ENCODE measurements at places on chromosomes 11 and 22.

DNA sequence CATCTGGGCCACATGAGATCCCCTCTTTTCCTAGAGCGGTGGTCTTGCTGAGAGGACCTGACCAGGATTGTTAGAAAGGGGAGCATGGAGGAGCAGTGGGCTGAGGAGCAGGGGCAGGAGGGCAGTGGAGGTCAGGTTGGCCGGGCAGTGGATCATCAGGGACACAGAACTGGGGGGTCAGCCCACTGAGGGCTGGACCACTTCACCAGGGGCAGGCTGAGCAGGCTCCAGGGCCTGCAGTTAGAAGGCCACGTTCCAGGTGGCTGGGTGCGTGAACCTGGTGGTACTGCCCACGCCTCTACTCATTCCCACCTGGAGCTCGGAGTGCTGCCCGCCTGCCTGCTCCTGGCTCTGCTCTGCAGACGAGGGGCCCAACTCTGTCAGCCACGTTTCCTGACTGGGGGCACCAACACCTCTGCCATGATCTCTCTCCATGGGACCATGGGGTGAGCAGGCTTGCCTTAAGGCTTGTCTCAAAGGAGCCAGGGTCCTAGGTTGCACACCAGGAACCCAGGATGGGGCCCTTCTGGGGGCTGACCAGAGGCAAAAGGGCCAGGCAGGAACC lies 9.7 kb downstream of the MRGPRF start:
- no peak for DNase-seq
- no peaks in the 10 kb centered on the region for H3K36me3 ChIP-seq
- H3K27me3 ChIP-seq: no peaks in the 10 kb centered on the region
- no peak overlapping the region for H3K4me3 ChIP-seq
- no peak overlapping the region for H3K27ac ChIP-seq

DNA sequence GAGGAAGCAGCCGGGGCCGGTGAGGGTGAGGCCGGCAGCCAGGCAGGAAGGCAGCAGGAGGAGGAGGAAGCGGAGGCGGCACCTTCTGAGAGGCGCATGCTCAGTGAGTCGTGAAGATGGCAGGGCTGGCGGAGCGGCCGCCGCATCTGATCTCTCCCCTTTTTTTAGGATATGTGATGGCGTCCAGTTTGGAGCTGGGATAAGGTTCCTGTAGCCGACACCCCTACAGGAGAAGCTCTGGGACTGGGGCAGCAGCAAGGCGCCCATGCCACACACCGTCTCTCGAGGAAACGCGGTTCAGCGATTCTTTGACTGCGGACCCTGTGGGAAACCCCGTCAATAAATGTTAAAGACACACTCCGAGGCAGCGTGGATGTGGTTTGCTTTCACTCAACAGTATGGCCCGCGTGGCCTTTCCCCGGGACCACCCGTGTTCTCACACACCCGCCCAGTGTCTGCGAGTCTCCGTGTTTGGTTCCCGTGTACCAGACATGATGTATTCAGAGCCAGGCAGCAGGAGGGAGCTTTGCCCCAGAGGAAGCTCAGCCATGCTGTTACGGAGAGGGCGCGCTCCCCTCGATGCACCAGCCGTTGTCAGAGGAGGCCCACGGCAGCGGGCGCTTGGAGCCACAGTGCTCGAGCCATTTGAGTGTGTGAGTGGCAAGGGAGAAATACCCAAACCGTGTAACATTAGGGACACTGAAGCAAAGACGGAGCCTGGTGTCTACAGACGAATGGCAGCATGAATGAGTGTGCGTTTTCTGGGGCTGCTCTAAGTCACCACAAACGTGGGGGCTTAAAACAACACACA lies 27.7 kb upstream of the PARVB start:
- H3K27me3 ChIP-seq: no peaks in the 10 kb centered on the region
- peak overlapping the region; percentile 65 for H3K27ac ChIP-seq
- peaks cover 17% of the 10 kb centered on the region for H3K4me1 ChIP-seq

- H3K4me1 ChIP-seq: no peaks in the 10 kb centered on the region
- H3K36me3 ChIP-seq: no peaks in the 10 kb centered on the region
- H3K27me3 ChIP-seq: no peaks in the 10 kb centered on the region
- H3K27ac ChIP-seq: no peak overlapping the region
- no peak for DNase-seq
Observed at GRCh38 chr11:15199693-15200092, 85.0 kb downstream of the INSC start.

- H3K36me3 ChIP-seq: no peaks in the 10 kb centered on the region
- peak overlapping the region; percentile 81 for H3K4me3 ChIP-seq
- DNase-seq: peak; percentile 41
- peak overlapping the region; percentile 63 for H3K27ac ChIP-seq
Observed at GRCh38 chr11:9263840-9264315, 1.3 kb downstream of the DENND5A start.

- DNase-seq: no peak
- H3K27ac ChIP-seq: no peak overlapping the region
- H3K4me3 ChIP-seq: no peak overlapping the region
- H3K36me3 ChIP-seq: no peaks in the 10 kb centered on the region
- no peaks in the 10 kb centered on the region for H3K4me1 ChIP-seq
Observed at GRCh38 chr11:72856065-72856464, 41.9 kb downstream of the ATG16L2 start.

GRCh38 chr11:35478471-35479091 lies 46.8 kb downstream of the PAMR1 start:
- no peaks in the 10 kb centered on the region for H3K36me3 ChIP-seq
- H3K4me3 ChIP-seq: no peak overlapping the region
- H3K4me1 ChIP-seq: no peaks in the 10 kb centered on the region
- H3K27me3 ChIP-seq: no peaks in the 10 kb centered on the region

Data from CD8-positive, alpha-beta memory T cell (primary cell).